ENCODE measurements at places on chromosomes 12 and 14.

GRCh38 chr14:98008381-98009113, 1211.4 kb downstream of the VRK1 start:
- no peak for DNase-seq

GRCh38 chr12:23096321-23096720, 471.4 kb downstream of the ETNK1 start:
- DNase-seq: no peak

- DNase-seq: no peak
Measured at GRCh38 chr12:58117201-58117600, 175.8 kb downstream of the ATP23 start.

DNA sequence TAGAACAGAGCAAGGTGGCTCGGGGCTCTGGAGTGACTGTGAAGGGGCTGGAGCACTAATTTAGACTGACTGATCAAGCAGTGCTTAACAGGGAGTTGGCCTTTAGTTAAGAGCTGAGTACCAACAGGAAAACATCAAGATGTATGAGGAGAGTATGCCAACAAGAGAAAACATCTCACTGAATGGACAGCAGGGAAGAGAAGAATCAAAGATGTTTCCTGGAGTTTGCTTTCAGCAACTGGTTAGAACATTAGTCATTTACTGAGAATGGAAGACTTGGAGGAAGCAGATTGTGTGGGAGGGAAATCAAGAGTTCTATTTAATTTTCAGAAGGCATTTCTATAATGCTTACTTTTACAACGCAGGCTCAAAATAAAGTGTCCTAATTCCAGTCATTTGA, 259.3 kb downstream of the ADAMTS20 start:
- no peak for DNase-seq

- no peak for DNase-seq
Measured at GRCh38 chr12:100741084-100741711, 53.4 kb upstream of the ANO4 start.

GRCh38 chr12:54543526-54543925, 5.9 kb upstream of the PDE1B start:
- no peak for DNase-seq

- DNase-seq: no peak
Measured at GRCh38 chr12:120822832-120823503, 81.2 kb downstream of the SPPL3 start.

DNA sequence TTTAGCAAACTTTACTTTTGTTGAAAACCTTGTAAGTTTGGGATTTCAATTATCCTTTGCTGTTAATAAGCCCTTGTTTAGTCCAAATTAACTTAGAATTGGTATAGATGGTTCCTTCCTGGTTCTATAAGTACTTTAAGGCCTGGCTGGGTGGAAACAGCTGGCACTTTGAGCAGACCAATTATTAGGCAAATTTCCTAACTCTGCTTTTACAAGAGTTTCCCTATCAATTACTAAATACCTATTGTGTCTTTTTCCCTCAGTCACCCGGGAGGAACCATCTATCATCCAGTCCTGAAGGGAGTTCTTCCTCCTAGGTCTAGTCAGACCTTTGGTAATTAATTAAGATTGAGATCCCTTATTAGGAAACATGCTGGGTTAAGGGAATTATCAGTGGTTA, 138.0 kb downstream of the SLC38A6 start:
- no peak for DNase-seq

- DNase-seq: no peak
Measured at GRCh38 chr12:115620816-115621215, 656.7 kb downstream of the MED13L start.

GRCh38 chr14:100762089-100762515, 35.4 kb downstream of the DLK1 start:
- DNase-seq: no peak

Measured in activated CD4-positive, alpha-beta T cell treated with anti-CD3 and anti-CD28 coated beads, Interleukin-2, amount 50 U/mL, for 24 hours (primary cell).